ENCODE measurements at places on chromosomes 3 and 15.

DNA sequence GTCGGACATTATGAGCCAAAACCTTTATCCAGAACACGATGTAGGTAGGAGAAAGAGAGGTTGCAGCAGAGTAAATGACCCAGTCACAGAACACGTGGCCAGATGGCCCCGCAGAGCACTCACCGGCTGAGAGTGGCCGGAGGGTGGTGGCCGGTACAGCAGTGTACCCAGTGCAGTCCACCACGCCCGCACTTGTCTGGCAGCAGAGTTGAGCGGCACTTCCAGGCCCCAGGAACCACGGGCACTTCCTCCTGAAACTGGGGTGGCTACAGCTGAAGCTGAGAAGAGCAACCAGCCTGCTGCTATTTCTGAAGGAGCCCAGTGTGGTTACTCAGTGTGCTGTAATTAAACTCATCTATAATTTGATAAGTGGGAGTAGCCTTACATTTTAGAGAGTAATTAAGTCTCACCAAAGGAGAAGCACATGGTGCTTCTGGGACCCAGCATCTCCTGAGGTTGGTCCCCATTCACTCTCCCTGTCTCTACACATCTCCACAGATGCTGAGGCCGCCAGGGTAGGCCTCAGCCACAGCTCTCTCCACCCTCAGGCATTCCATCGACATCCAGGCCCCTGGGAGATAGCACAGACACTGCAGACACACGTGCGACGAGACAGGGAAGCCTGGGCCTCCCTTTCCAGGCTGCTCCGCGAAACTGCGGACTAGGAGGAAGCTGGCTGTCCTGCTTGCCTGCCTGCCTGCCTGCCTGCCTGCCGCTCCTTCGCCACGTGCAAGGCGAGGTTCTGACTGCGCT lies 49.8 kb downstream of the BDH1 start:
- DNase-seq: no peak

DNA sequence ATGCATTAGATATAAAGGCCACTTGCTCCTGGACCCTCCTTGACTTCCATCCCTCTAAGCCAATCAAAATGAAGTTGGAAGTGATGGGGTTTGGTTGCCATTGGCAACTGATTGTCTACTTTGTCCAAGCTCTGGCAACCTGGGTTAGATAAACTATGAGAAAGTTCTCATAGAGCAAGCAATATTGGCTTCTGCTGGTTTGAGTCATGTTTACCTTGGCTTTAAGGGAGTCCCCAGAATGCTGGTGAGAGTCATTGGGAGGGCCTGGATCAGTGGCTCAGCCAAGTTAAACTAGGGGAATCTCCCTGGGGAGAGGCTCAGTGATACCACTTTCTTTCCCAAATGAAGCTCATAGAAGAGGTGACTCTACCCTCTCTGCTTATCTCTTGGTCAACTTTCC lies 176.3 kb upstream of the ROPN1 start:
- no peak for DNase-seq

GRCh38 chr3:167228135-167228534 lies 152.0 kb downstream of the ZBBX start:
- no peak for DNase-seq

DNA sequence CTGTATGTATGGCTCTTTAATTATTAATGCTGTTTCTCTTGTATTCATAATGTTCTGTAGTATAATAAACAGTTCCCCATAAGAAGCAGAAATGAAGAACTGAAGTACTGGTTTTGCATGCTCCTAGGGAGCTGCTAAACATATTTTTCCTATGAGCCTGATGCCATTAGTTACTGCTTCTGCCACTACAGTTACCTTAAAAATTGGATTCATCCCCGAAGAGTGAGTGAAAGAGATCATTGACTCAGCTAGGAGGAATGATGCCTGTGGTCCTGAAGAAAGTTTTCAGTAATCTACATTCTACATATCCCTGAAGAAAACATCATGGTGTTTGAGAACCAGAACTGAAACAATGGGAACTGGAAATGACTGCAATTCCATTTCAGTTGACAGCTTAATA lies 37.1 kb upstream of the ST3GAL6 start:
- DNase-seq: no peak

DNA sequence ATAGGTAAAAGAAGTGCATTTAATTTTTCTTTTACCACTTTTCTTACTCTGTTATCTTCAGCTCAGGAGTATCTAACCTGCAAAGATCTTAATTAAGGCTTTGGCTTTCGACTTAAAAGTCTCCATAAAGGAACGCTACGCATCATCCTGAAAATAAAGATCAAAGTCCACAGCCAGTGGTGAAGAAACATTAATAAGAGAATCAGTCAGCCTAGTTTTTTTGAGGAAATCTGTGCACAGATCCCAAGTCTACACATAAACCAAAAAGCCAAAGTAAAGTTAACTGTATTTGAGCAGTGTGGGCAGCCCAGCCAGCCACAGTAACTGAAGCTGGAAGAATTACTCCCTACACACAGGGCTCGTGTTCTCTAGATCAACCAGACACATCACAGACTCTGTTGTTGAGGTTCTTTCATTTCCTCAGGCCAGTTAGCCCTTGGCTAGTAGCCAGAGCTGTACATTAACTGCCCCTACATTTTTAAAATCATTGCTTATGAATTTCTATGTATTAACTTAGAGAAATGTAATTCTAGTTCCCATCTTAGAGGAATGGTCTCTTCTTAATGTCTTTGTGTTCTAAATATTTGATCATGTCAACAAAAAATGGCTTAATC lies 6.9 kb downstream of the LRRC2 start:
- DNase-seq: no peak

DNA sequence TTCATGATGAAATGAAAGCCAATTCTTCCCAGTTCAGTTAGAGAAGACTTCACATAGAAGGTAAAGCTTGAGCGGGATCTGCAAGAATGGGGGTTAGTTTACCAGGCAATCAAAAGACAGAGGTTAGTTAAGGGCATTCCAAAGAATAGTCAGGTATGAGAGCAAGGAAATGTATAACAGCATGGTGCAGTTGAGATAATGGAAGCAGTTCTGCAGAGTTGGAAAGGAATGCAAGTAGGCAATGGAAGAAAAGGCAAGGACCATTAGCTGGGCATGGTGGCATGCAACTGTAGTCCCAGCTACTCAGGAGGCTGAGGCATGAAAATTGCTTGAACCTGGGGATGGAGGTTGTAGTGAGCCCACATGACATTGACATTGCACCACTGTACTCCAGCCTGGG lies 55.0 kb downstream of the LSAMP start:
- no peak for DNase-seq

DNA sequence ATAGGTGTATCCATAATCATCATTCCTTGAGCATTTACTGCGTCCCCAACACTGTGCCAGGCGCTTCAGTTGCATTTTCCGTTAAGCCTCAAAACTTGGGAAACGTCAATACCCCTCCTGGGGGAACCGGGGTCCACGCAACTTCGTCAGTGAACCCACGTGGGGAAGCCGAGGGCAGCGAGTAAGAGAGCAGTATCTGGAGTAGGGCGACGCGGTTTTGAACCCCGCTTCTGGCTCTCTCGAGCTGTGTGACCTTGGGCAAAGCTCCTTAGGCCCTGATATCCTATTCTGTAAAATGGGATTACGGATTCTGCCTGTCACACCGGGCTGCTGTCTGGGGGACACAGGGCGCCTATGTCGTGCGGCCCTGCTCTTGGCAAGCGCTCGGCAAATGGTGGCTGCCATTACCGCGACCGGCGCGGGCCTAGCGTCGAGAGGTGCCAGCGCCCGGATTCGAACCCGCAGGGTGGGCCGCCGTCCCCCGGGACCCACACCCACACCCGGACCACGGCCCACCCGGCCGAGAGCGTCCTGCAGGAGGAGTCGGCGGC lies 590 bp downstream of the POLG start:
- DNase-seq: no peak

GRCh38 chr3:78481050-78481449 lies 1286.7 kb downstream of the ROBO1 start:
- DNase-seq: no peak

- DNase-seq: no peak
Measured at GRCh38 chr15:98207928-98208327, 247.4 kb downstream of the ARRDC4 start.

DNA sequence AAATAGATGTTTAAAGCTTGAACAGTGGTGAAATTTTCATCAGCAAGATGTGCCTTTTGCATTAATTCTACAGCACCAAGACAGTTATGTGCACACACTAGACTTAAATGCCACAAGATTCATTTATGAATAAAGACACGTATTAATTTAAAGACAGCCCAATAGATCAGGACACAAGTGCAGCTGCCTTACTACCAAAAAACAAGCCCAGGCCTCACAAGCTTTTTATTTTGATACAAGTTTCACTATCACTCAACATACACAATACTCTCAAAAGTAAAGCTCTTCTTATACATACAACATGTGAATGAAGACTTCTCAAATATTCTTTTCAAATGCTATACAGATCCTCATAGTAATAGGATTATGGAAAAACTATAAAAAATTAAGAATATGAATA lies 2.4 kb downstream of the ACAP2 start:
- no peak for DNase-seq

GRCh38 chr3:133294253-133294652 lies 105.6 kb upstream of the BFSP2 start:
- no peak for DNase-seq

- DNase-seq: no peak
Measured at GRCh38 chr3:151383956-151384355, 597 bp downstream of the P2RY12 start.

DNA sequence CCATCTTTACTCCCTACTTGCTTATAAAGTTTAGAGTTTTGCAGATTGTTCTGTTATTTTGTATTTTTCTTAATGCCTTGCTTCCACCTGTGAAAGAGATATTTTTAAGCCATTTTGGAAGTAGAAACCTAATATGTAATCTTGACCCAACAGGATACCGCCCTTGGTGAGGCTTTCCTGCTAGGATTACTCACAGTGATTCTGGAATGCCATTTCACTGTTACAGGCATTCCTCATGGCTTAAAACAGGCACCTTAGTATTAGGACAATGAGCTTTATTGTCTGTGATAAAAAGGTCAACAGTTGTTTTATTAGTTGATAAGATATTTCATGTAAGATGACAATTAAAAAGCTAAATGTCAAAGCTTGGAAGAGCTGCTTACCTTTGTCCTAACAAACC lies 58.2 kb downstream of the PHLDB2 start:
- DNase-seq: no peak

DNA sequence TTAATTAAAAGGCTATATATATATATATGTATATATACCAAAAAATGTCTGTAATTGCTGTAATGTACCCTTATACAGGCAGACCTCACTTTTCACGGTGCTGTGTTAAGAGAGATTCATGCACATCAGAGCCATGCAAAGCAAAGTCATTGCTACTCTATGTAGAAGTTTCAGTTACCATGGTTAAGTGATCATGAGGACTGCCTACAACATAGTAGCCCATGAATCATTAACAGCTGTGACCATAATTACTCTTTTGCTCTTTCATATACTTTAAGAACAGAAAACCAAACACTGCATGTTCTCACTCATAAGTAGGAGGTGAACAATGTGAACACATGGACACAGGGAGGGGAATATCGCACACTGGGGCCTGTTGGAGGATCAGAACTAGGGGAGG lies 225.3 kb upstream of the EPHA3 start:
- no peak for DNase-seq

- no peak for DNase-seq
Measured at GRCh38 chr15:36358523-36358922, 220.9 kb upstream of the CDIN1 start.

DNA sequence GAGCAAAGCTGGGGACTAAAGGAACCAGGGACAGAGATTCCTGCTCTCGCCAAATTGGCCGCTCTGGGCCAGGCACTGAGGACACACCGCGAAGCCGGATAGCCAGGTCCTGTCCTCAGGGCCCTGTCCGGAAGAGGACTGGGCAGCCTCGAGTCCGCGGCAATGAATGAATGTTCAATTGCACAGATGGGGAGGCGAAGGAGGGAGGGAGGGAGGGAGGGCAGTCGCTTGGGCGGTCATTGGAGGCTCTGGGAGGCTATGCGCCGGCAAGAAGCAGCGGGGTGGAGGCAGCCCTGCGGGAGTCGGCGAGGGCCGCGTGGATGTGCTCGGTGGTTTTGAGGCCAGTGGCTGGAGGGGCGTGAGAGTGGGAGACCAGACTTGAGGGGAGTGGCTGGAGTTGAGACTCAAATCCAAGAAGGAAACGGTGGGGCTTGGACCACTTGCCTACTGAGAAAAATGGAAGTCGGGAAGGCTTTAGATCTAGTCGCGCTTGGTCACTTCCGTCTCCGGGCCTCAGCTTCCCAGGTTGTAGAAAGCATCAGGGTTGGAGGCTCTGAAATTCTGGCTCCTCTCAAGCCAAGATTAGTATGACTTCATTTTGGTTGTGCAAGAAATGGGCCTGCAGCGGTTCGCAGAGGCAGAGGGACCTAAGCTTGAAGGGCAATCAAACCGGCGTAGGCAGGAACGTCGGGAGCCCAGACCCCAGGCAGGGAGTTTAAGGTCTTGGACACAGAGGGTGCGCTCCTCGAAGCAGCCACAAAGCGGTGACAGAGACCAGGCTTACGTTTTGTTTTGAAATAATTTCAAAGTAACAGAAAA lies 21.1 kb upstream of the PLXND1 start:
- peak; percentile 77 for DNase-seq

DNA sequence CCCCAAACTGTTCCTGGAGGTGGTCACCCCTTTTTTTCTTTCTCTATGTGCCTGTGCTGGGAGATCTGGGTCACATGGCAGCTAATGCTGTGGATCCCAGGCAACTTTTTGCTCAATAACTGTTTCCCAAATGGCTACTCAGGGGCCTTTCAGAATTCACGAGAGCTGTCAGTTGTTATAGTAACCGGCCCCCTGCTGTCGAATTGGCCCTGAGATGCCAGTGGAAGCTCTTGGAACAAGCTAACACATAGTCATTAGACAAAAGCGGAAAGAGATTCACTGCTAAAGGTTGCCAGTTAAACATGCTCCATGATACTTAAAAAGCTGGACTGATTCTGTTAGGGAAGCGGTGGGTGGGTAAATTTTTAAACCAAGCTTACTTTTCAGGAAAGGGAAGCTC lies 144.1 kb downstream of the FEZF2 start:
- no peak for DNase-seq

- DNase-seq: no peak
Measured at GRCh38 chr15:56783156-56783856, 50.0 kb upstream of the ZNF280D start.

- DNase-seq: no peak
Measured at GRCh38 chr3:47197287-47197686, 33.4 kb upstream of the SETD2 start.

DNA sequence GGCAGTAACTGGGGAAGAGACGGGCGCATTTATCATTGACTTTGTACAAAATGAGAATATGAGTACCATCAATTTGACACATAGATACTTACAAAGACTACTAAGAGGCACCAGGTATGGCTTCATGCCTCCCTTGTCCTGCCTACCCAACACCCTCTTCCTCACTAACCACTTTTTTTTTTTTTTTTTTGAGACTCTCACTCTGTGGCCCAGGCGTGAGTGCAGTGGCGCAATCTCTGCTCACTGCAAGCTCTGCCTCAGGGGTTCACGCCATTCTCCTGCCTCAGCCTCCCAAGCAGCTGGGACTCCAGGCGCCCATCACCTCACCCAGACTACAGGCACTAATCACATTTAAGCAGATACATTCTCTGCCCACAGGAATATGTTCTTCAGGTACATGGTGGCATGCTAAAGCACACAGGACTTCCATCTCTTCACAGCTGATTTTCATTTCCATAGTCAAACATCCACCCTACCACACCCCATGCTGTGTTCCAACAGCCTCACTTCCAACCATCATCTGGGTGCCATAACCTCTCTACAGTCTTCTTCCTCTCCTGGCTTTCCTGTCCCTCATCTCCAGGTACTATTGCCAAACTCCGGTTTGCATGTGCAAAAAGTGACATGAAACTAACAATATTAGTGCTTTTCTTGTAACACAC lies 41.7 kb downstream of the RAB27A start:
- DNase-seq: no peak

All from NCI-H1436 (cell line).